Muscle of leg (tissue), 16 donors: ENCODE measurements at places on chromosomes 7 and 10. TPM values are rescaled to one million over a fixed set of nuclear protein-coding genes. Genes with fewer than 3 reads are reported as not detected.

DNA sequence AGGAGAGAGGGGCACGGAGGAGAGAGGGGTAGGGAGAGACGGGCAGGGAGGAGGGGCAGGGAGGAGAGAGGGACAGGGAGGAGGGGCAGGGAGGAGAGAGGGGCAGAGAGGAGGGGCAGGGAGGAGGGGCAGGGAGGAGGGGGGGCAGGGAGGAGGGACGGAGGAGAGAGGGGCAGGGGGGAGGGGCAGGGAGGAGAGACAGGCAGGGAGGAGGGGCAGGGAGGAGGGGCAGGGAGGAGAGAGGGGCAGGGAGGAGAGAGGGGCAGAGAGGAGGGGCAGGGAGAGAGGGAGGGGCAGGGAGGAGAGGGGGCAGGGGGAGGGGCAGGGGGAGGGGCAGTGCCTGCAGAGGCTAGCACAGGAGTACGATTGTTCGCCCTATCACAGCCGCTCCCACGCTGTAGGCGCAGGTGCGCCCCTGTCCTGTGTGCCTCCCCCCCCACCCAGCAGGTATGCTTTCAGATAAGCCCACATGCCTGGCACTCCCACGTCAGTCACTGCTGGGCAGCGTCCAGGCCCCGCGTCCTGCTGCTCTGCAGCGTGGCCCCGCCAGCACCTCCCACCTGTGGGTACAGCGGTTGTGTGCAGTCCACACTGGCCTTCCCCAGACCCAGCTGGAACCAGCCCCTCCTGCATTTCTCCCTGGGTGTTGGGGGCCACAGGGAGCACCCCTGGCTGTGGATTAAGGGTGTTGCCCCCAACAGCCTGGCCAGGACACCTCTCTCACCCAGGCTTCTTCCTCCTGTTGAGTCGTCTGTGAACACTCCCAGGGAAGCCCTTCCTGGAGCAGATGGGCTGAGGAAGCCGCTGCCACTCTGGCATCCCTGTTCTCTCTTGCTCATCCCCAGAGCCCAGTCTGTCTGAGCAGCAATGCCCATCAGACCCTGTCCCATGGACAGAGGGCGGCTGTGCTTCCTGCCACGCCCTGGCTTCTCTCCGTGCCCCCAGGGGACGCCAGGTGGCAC is 10.8 kb downstream of the NKX6-2 start:
- DNase-seq, result no peak

GRCh38 chr7:76259124-76260093 is 43.1 kb upstream of the HSPB1 start:
- DNase-seq, result no peak

The OR9A2 gene
- not detected for polyA plus RNA-seq

The NUDCD3 gene
- 62.2 TPM for polyA plus RNA-seq

The ELMO1 gene
- polyA plus RNA-seq, result 40.7 TPM

The MBL2 gene
- not detected for polyA plus RNA-seq

DNA sequence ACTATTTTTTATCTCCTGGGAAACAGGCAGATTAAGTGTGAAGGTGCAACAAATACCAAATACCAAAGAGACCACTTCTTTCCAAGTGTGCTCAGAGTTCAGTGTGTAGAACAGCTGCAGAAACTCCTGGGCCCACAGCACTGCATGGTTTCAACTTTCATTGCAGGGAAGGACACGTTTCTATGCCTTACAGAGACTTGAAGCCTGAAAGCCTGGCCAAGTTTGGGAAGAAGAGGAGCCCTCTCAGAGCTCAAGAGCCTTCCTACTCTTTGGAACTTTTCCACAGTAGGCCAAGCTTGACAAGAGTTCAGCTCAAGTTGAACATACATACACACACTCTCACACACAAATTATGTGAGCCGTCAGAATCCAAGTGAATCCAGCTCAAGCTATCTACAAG is 2.5 kb downstream of the HOXA4 start:
- DNase-seq, result peak; percentile 93
